Stimulated activated CD4-positive, alpha-beta T cell treated with anti-CD3 and anti-CD28 coated beads, Interleukin-4, amount 100 ng/mL, for 1 hour (primary cell): ENCODE measurements at places on chromosomes 7 and 10.

- no peak for DNase-seq
These were observed 7.2 kb downstream of the UPP1 start for GRCh38 chr7:48096273-48096672.

- DNase-seq, result no peak
These were observed 24.7 kb downstream of the DAGLB start for GRCh38 chr7:6422926-6423632.

GRCh38 chr7:141043616-141044015, 28.9 kb upstream of the MRPS33 start:
- DNase-seq, result no peak

DNA sequence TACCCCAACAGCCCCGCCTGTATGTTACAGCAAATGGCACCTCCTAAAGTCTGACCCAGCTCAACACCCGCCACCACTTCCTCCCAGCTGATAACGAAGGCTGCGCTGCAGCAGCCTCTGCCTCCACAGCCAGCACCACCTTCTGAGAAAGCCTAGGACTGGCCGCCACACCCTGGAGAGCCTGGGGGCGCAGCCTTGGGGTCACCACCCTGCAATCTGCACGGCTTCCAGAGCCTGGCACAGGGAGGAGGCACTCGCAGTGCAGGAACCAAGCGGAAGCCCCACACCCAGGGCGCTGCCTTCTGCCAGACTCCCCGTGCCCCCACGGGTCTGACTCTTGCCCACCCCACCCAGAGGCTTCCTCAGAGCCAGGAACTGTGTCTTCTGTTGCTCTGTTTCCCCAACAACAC, 112.5 kb downstream of the MAD1L1 start:
- peak; percentile 16 for DNase-seq

DNA sequence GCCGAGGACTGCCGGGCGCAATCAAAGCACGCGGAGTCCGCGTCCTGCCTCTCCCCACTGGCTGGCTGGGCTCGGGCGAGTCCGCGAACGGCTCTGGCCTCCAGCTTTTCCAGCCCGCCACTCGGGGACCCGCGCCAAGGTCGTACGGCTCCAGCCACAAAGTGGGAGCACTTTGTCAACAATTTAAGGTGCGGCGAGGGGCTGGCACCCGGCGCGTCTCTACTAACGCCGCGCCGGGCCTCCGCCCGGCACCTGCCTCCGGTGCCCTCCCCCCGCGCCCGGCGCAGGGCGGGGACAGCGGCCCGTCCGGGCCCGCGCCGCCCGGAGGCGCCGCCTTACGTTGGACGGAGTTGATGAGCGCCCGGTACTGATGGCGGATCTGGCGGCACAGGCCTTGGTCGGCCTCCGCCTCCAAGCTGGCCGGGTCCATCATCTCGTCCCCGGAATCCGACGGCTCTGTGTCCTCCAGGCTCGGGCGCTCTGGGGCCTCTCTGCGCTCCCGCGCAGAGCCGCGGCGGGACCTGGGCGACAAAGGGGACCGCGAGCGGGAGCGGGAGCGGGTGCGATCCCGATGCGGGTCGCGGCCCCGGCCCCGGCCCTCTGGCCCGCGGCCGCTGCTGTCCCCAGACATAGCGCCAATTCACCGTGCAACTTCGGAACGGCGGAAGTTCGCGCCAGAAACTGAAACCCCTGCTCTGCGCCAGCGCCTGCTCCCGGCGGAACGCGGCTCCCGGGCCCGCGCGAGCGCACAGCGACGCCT, at the start of gene NSMCE4A:
NSMCE4A (minus strand) TSS at position 683 of the 760 bp plus-strand sequence; CDS start at position 631, 52 bp downstream.
- peak; percentile 80 for DNase-seq

- peak; percentile 21 for DNase-seq
These were observed 17.2 kb downstream of the STAMBPL1 start for GRCh38 chr10:88896994-88897853.

DNA sequence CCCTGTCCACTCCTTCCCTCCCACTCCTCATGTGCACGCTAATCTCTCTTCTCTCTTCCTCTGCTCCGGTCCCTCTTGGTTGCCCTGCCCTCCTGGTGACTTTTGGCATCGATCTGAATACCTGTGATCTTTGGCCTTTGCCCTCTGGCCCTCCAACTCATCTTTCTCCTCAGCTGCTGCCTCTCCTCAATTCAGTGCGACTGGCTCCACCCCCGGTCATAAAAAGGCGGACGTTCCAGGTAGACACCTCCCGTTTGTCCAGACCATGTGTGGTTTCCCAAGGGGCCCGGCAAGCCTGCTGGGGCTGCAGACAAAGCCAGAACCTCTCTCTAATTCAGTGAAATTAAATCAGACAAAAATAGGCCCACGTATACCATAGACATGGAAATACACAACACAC, 96.8 kb downstream of the COL13A1 start:
- DNase-seq, result no peak
